C1 segment of cervical spinal cord (tissue), 14 donors: ENCODE measurements at places on chromosomes 12 and 14.

GRCh38 chr14:61568572-61569011, 126.7 kb upstream of the HIF1A start:
- no peak for DNase-seq

GRCh38 chr14:92751819-92752218, 3.4 kb upstream of the LGMN start:
- no peak for DNase-seq

- DNase-seq: no peak
Observed at GRCh38 chr12:4147031-4147481, 126.5 kb upstream of the CCND2 start.

DNA sequence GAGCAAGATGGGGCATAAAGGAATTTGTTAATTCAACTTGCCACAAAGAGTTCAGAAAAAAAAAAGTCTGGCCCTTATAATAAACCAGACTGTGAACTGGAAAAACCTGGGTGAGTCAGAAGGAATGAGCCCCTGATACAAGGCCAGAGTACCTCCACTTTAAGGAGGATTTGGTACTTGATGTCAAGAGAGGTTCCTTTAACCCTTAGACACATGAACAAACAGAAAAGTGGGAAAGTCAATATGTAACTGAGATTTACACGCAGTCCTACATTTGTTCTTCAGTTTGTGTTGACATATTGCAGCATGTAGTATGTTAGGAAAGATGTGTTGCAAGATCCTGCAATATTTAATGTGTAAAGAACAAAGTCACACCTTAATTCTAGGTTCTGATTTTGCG, 14.2 kb upstream of the SLC38A4 start:
- no peak for DNase-seq
